Renal pelvis (tissue), 12 donors: ENCODE measurements at places on chromosomes 12 and 14. TPM values are rescaled to one million over a fixed set of nuclear protein-coding genes. Genes with fewer than 3 reads are reported as not detected.
A peak's percentile ranks its signal among the peaks of the same experiment; 100 is the strongest.

DNA sequence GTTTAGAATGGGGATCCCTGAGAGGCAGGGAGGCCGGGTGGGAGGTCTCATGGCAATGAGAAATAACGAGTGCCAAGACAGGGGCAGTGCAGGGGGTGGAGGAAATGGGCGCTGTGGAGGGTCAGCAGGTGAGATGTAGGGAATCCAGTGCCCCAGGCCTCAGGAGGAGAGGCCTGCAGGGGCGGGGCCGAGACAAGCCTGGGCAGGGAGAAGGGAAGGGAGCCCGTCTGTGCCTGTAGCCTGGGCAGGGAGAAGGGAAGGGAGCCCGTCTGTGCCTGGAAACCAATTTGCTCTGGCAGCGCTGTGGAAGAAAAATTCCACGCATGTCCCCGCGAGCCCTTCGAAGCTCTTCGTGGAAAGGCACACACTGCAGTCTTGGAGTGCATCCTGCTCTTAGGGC, 10.6 kb upstream of the NCOR2 start:
- DNase-seq: no peak

- no peak for DNase-seq
Measured at GRCh38 chr12:43022838-43023237, 433.3 kb upstream of the PRICKLE1 start.

GRCh38 chr12:24278832-24279231, 329.4 kb upstream of the SOX5 start:
- DNase-seq: no peak

- peak; percentile 84 for DNase-seq
Measured at GRCh38 chr14:77000340-77001270, 27.9 kb downstream of the IRF2BPL start.

DNA sequence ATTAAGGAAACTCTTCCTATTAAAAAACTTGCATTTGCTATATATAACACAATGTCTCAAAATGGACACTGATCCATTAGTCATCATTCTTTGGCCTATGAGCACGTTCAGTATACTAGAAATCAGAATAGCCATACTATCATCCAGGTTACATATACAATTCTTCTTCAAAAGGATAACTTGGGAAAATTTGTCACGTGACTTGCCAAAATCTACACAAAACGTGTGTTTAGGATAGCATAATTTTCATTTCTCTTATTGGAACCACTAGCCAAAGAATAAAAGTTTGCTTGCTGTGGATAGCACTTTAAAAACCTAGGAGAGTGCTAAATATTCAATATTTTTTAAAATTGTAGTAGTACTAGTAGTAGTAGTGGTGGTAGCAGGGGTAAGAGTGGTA, 714.3 kb upstream of the FOXG1 start:
- DNase-seq: no peak

GRCh38 chr14:64035143-64035542, 182.3 kb downstream of the SYNE2 start:
- DNase-seq: no peak

DNA sequence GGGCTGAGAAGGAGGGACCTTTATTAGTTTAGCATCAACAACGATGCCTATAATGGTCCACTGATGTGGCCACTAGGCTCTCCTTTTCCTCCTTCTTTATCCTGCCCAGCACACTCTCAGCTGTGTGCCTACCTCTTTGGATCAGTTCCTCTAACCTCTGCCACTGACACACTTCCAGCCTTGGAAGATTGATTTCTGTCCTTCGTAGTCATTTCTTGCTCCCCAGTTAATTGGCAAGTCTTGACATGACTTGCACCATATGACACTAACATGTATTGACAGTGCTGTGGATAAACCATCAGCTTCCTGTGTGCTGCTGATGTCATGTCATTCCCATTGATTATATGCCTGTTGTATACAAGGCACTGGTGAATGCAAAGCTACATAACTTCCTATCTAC, 90.2 kb upstream of the PLEKHG7 start:
- no peak for DNase-seq

GRCh38 chr14:20969336-20969735, 14.0 kb downstream of the RNASE2 start:
- DNase-seq: no peak

DNA sequence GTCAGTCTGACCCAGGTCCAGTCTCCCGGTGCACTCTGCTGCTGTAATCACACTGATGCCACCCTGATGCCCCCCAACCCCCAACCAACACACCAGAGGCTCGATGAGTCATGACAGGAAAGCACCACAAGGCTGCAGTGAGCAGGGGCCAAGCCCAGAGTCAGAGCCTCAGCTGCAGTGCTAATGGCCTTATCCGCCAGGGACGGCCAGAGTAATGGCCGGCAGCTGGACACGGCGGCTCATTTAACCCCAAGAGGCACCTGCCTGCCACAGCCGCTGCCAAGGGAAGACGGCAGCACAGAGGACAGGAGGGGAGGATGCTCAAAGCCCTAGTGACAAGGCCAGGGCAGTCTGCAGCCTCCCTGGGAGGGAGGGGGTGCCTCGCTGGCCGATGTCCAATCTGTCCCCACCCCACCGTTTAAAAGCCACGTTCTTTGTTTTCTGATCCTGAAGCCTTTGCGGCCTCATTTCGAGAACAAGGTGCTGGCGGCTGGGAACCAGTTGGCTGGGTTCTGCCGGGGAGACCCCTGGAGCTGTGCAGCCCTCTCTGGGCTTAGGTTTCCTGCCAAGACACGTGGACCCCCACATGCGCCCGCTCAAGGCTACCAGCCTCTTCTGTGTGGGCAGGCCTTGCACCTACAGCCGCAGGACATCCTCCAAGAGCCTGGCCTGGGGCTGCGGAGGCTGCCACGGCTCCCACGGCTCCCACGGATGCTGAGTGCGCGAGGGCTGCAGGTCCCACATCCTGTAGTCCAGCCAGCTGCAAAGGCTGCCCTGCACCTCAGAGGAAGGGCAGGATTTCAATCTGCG, 13.1 kb downstream of the CCDC85C start:
- DNase-seq: no peak

GRCh38 chr14:44163946-44164345, 343.1 kb downstream of the FSCB start:
- DNase-seq: no peak

DNA sequence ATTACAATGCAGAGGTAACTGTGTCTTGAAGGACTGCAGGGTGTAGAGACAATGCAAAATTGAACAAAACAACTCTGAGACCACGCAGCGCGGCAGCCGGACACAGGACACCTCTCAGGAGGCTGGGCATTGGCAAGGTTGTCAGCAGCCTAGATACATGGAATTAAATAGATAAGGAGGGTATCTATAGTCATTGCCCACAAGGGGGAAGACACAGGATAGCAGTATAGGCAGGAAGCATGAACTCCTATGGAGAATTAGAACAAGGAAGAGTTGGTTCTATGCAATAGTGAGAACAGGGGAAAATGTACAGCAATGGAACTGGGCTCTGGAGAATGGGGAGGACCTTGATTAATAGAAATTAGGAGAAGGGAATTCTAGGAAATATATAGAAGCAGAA, 164.1 kb downstream of the C12orf42 start:
- no peak for DNase-seq

- DNase-seq: no peak
Measured at GRCh38 chr12:92156139-92156538, 10.5 kb upstream of the BTG1 start.

DNA sequence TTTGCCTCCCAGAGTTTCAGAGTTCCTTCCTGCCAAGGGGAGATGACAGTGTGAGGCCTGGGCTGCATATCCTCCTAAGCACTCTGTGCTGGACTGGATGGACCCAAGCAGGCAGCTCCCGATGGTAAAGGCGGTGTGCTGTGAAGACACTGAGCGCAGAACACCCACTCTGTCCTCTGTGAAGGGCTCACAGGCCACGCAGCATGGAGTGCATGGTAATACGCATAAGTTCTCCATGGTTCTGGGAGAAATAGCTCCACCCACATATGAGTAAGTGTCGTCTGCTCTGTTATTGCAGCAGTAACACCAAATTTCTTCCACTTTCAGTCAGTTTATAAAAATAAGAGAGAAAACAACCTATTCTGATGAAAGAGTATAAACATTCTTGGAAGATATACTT, 55.8 kb downstream of the TMEM30B start:
- no peak for DNase-seq

- DNase-seq: no peak
Measured at GRCh38 chr12:3542911-3543310, 51.9 kb downstream of the PRMT8 start.

DNA sequence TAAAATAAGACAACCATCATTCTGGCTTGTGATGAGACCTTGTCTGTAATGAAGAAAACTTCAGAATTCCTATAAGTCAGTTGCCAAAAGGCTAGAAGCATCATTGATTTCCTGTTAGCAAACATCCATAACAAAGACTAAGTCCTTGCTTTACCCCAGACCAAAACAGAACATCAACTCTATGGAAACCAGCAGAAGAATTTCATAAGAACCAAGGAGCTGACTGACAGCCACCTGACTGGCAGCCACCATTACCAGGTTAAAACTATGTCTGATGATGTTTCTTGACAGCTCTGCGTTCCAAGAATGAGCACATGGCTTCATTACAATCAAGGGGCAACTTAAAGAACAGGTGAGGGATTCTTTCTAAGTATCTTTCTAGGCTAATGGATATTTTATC, 29.3 kb downstream of the HECTD4 start:
- no peak for DNase-seq

GRCh38 chr14:44530475-44530874, 23.4 kb upstream of the FSCB start:
- no peak for DNase-seq

- no peak for DNase-seq
Measured at GRCh38 chr14:77556946-77557345, 58.3 kb upstream of the ISM2 start.

- no peak for DNase-seq
Measured at GRCh38 chr14:72463291-72463866, 430.5 kb downstream of the DPF3 start.

- DNase-seq: no peak
Measured at GRCh38 chr12:10073261-10073660, 25.5 kb downstream of the CLEC1A start.

DNA sequence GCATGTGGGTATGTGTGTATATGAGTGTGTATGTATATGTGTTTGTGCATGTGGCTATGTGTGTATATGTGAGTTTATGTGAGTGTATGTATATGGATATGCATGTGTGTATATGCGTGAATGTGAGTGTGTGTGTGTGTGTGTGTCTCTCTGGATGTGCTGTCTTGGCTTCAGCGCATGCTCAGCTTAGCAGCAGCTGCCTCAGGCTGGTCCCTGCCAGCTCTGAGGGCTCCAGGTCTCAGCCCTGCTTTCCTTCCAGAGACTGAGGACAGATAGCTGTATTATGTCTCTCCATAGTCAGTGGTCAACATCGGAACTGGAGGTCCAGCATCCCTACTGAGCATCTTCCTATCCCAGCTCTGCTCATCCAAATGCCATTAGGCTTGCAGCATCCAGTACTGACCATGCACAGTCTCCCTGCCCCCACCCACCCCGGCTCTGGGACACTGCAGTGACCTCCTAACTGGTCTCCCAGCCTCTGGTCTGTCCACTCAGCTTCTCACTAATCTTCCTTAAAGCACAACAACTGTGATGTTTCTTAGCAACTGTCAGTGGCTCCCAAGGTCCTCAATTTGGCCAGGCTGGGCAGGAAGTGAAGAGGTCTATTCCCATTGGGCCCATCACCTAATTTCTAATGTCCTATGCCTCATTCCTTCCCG, 22.8 kb downstream of the FAIM2 start:
- no peak for DNase-seq

GRCh38 chr12:117367006-117367638, 5.7 kb upstream of the NOS1 start:
- DNase-seq: peak; percentile 76

- no peak for DNase-seq
Measured at GRCh38 chr12:12797794-12798152, 12.3 kb downstream of the APOLD1 start.

DNA sequence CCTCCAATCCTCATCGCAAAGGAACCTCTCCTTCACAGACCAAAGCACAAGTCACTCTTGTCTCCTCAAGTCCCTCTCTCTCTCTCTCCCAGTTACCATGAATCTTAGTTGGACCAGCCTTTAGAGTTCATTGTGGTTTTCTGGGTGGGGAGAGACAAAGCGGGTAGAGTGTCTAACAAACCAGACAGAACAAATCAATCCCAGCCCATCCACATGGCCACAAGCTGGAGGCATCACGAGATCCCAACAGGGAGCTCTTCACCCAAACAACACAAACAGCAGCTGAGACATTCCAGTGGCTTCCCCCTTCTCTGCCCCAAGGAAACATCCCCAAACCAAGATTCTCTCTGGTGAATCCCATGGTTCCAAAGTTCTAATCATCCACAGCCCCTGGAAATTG, 22.4 kb downstream of the ACTN1 start:
- no peak for DNase-seq

Gene LRP1
- 83.3 TPM for polyA plus RNA-seq

Gene SPTB
- 18.8 TPM for polyA plus RNA-seq

Gene ABCD4
- polyA plus RNA-seq: 149 TPM

Gene PMCH
- 0.33 TPM for polyA plus RNA-seq

Gene DDHD1
- 7.5 TPM for polyA plus RNA-seq

Gene KLRC1
- polyA plus RNA-seq: 0.78 TPM

Gene CTDSP2
- polyA plus RNA-seq: 247 TPM

Gene NFATC4
- 84.6 TPM for polyA plus RNA-seq

Gene CIROP
- polyA plus RNA-seq: 0.06 TPM
